C1 segment of cervical spinal cord (tissue), 14 donors: ENCODE measurements at places on chromosomes 7 and 10.

- DNase-seq = no peak
Observed at GRCh38 chr7:115672024-115672423, 358.5 kb downstream of the TFEC start.

- DNase-seq = no peak
Observed at GRCh38 chr10:21285742-21286331, 239.6 kb downstream of the SKIDA1 start.

DNA sequence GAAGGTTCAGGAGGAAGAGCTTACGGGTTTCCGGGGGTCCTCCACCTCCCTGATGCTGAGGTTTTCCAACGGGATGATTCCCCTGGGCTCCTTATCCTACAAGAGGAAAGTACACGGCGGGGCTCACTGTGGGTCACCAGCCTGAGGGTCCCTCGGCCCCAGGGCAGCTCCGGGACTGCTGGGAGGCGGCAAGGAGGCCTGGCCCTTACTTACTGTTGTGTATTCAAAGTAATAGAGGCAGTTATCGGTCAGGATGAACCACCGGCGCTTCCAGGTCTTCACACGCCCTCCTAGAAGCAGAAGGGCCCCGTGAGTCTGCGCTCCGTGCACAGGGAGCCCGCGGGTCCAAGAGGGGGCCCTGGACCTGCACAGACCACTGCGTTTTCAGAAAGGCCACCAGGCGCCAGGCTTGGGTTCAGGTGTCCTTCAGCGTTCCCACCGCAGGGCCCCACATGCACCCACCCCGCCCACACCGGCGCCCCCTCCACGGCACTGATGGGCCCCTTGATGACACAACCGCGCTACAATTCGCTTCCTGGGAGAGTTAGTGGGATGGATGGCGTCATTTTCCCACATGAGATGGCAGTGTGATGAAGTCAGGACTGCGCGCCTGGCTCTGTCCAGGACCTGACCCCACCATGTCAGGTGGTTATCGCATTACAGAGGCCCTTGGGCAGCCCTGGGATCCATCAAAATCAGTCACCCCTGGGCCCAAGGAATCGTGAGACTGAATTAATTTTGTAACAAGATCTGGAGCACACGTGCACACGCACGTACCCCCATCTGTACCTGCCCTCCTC lies 106.7 kb downstream of the CYTH3 start:
- DNase-seq = no peak

DNA sequence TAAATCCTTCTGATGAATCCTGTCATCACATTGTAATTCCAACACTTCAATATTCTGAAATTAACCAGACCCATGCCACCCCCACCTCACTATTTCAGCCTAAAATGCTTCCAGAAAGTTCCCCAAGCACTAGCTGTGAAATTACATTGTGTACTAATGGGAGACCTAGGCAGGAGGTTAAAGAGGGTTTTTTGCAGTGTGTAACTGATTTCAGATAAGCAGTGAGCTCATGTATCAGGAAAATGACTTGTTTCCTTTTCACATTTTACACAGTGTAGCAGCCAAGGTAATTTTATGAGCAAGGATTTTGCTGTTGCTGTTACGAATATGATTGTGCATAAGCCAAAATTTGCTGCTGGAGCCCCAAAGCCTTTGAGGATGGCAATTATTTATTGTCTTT lies 129.0 kb downstream of the INHBA start:
- no peak for DNase-seq

DNA sequence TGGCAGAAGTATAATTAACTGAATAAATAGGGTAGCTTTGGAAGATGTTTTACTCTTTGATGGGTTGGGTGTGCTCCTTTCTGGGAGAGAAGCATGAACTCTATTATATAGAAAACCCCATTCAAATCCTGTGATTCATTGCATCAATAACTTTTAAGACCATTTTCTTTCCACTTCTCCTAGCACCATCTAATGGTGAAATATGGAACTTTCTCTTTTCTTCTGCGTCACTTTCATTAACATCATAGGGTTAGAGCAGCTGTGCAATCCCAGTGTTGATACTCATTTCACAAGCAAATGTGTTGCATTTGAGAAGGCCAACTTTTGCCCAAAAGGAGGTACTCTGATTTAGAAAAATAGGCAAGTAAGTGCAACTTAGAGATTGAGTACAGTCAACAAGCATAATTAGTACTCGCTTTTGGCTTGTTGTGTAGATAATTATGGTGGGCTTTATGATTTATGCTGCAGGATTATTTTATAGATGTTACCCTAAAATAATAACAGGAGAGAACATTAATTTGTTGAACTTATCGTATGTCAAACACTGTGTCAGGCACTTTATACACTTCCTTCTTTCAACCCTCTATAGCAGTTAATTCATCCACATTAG lies 92.9 kb downstream of the CPED1 start:
- DNase-seq = no peak

GRCh38 chr7:6486438-6487183 lies 38.9 kb upstream of the DAGLB start:
- no peak for DNase-seq

DNA sequence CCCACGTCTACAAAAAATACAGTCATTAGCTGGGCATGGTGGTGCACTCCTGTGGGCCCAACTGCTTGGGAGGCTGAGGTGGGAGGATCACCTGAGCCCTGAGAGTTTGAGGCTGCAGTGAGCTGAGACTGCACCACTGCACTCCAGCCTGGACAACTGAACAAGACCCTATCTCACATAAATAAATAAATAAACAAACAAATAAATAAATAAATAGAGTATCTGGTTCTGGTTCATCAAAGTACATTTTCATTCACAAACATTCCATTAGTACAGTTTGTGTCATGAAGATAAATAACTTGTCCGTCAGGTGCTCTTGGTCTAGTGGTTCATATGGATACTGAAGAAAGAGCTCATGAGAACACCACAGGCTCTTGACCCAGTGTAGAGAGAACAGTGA lies 96.4 kb downstream of the RSU1 start:
- no peak for DNase-seq
